ENCODE measurements at places on chromosomes 6 and 20.
A peak's percentile ranks its signal among the peaks of the same experiment; 100 is the strongest.

DNA sequence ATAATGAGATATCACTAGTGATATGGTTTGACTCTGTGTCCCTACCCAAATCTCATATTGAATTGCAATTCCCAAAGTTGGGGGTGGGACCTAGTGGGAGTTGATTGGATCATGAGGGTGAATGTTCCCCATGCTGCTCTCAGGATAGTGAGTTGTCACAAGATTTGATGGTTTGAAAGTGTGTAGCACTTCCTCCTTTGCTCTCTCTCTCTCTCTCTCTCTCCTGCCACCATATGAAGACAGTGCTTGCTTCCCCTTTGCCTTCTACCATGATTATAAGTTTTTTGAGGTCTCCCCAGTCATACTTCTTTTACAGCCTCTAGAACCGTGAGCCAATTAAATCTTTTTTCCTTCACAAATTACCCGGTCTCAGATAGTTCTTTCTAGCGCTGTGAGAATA, 1002.0 kb upstream of the ADGRB3 start:
- H3K36me3 ChIP-seq = no peaks in the 10 kb centered on the region
- no peak overlapping the region for H3K4me3 ChIP-seq
- H3K27ac ChIP-seq = no peak overlapping the region
- H3K4me1 ChIP-seq = no peaks in the 10 kb centered on the region
- DNase-seq = no peak

GRCh38 chr20:10771435-10772140, 97.8 kb upstream of the JAG1 start:
- no peaks in the 10 kb centered on the region for H3K36me3 ChIP-seq
- H3K27me3 ChIP-seq = peaks cover 30% of the 10 kb centered on the region
- DNase-seq = no peak
- H3K27ac ChIP-seq = no peak overlapping the region

DNA sequence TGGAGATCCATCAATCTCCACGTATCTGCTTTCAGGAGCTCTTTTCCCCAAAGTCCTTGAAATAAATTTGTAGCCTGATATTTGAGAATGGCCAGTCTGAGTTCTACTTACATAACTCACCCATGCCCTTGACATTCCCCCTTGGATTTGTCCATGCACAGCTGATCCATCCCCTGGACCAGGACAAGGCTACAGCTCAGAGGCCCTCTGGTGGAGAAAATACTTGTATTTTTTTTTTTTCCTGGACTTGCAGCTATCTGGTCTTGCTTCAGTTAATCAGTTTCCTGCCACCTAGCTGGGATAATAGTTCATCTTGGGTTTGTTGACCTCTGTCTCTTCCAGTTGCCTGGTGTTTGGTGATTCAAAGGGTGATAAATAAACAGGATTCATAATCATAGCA, 467.6 kb downstream of the DHX35 start:
- H3K4me3 ChIP-seq = no peak overlapping the region
- H3K4me1 ChIP-seq = no peaks in the 10 kb centered on the region
- DNase-seq = no peak
- H3K36me3 ChIP-seq = peaks cover 4% of the 10 kb centered on the region
- peaks cover 2% of the 10 kb centered on the region for H3K27me3 ChIP-seq

- H3K36me3 ChIP-seq = no peaks in the 10 kb centered on the region
- peaks cover 14% of the 10 kb centered on the region for H3K27me3 ChIP-seq
- no peak overlapping the region for H3K4me3 ChIP-seq
- peak; percentile 32 for DNase-seq
- H3K4me1 ChIP-seq = no peaks in the 10 kb centered on the region
- H3K27ac ChIP-seq = no peak overlapping the region
These were observed 214.8 kb upstream of the MMS22L start for GRCh38 chr6:97497713-97498331.

GRCh38 chr6:71056656-71057055, 99.8 kb upstream of the B3GAT2 start:
- H3K4me1 ChIP-seq = no peaks in the 10 kb centered on the region
- H3K27ac ChIP-seq = no peak overlapping the region
- peaks cover under 1% of the 10 kb centered on the region for H3K27me3 ChIP-seq
- no peak overlapping the region for H3K4me3 ChIP-seq
- no peaks in the 10 kb centered on the region for H3K36me3 ChIP-seq

- no peaks in the 10 kb centered on the region for H3K27me3 ChIP-seq
- no peak overlapping the region for H3K27ac ChIP-seq
- H3K36me3 ChIP-seq = no peaks in the 10 kb centered on the region
These were observed 487.7 kb upstream of the BTBD3 start for GRCh38 chr20:11429889-11430519.

- peaks cover 13% of the 10 kb centered on the region for H3K27me3 ChIP-seq
- H3K36me3 ChIP-seq = no peaks in the 10 kb centered on the region
- no peak for DNase-seq
- no peak overlapping the region for H3K27ac ChIP-seq
- H3K4me3 ChIP-seq = no peak overlapping the region
These were observed 338.1 kb downstream of the PREX1 start for GRCh38 chr20:48489656-48490055.

GRCh38 chr6:111552241-111552744, 53.4 kb downstream of the TRAF3IP2 start:
- peaks cover 10% of the 10 kb centered on the region for H3K4me1 ChIP-seq
- peaks cover 7% of the 10 kb centered on the region for H3K36me3 ChIP-seq
- no peak for DNase-seq
- no peak overlapping the region for H3K4me3 ChIP-seq
- H3K27ac ChIP-seq = no peak overlapping the region

DNA sequence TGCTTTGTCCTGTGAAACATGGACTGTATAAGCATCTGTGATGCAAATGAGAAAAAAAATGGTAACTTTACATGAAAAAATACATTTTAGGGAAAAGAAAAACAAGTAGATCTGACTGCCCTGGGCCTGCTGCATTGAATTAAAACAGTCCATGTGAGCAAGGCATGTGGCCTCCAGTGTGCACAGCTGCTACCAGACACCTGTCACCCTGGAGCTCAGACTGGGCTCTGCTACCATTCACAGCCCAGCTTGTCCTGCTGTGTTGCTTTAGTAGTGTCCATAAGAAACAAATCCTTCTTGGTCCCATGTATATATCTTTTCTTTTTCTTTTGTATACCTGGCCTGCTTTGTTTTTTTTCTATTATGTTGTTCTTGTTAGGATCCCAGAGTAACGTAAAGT, 315.9 kb downstream of the NKAIN2 start:
- H3K27ac ChIP-seq = no peak overlapping the region
- no peak for DNase-seq
- no peaks in the 10 kb centered on the region for H3K27me3 ChIP-seq
- no peaks in the 10 kb centered on the region for H3K36me3 ChIP-seq
- H3K4me3 ChIP-seq = no peak overlapping the region

- no peak overlapping the region for H3K27ac ChIP-seq
- no peaks in the 10 kb centered on the region for H3K4me1 ChIP-seq
- H3K27me3 ChIP-seq = no peaks in the 10 kb centered on the region
- DNase-seq = no peak
- no peak overlapping the region for H3K4me3 ChIP-seq
These were observed 352.1 kb upstream of the SOX4 start for GRCh38 chr6:21241231-21242130.

DNA sequence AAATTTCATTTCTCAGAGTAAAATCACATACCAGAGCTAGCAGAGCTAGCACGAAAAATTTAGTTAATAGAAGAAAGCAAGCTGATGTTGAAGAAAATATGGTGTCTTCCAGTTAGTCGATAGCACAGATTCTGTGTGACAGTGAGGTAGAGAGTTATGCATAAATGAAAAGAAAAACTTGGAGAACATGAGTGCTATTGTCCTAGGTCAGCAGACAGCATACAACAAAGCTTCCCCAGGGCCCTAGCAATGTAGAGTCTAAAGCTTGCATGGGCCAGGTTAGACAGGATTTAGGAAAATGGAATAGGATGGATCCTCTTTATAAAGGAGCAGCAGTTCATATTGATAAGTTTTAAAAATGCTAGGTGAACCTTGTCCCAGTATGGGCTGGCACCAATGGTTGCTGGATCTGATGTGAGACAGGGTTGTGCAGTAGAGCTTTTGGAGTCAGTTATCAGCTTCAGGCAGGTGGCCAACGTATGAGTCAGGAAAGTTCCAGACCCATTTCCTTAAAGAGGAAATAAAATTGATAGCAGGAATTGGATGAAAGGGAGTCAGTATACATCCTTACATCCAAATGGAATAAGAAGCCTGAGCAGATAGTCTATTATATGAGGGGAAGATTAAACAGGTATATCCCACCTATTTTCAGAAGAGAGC, 277.2 kb downstream of the FRK start:
- DNase-seq = no peak
- H3K4me3 ChIP-seq = no peak overlapping the region
- no peaks in the 10 kb centered on the region for H3K27me3 ChIP-seq
- H3K36me3 ChIP-seq = no peaks in the 10 kb centered on the region
- no peaks in the 10 kb centered on the region for H3K4me1 ChIP-seq
- H3K27ac ChIP-seq = no peak overlapping the region

DNA sequence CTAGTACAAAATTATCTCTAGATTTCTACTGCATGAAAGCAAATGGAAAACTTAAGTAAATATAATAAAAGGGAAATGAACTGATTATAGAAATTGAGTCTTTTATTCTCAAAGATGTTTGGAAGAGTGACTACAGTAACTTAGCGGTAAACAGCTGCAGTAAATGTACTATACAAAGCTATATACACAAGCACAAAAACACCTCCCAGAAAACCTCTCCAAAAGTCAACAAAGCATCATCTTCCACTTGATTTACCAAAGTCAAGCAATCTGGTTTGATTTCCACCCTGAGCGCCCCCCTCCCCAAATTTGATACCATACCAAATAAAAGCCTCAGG, 142.1 kb upstream of the SHLD1 start:
- H3K36me3 ChIP-seq = peaks cover 30% of the 10 kb centered on the region
- peak overlapping the region; percentile 64 for H3K27ac ChIP-seq

- no peaks in the 10 kb centered on the region for H3K27me3 ChIP-seq
- no peak overlapping the region for H3K4me3 ChIP-seq
- DNase-seq = no peak
- H3K36me3 ChIP-seq = peaks cover 12% of the 10 kb centered on the region
These were observed 69.6 kb downstream of the JAG1 start for GRCh38 chr20:10603971-10604864.

- H3K4me3 ChIP-seq = no peak overlapping the region
- H3K27ac ChIP-seq = no peak overlapping the region
- peaks cover 11% of the 10 kb centered on the region for H3K4me1 ChIP-seq
- peaks cover 3% of the 10 kb centered on the region for H3K36me3 ChIP-seq
- DNase-seq = no peak
These were observed 222.2 kb downstream of the BTBD9 start for GRCh38 chr6:38417521-38417920.

GRCh38 chr20:57774951-57775350, 65.1 kb upstream of the PMEPA1 start:
- no peak overlapping the region for H3K27ac ChIP-seq
- no peak overlapping the region for H3K4me3 ChIP-seq
- H3K4me1 ChIP-seq = no peaks in the 10 kb centered on the region
- DNase-seq = no peak

GRCh38 chr6:132259070-132259469, 142.2 kb downstream of the MOXD1 start:
- peak overlapping the region; percentile 9 for H3K27ac ChIP-seq
- H3K36me3 ChIP-seq = no peaks in the 10 kb centered on the region
- no peaks in the 10 kb centered on the region for H3K4me1 ChIP-seq
- peaks cover 12% of the 10 kb centered on the region for H3K27me3 ChIP-seq
- DNase-seq = no peak

- no peak overlapping the region for H3K4me3 ChIP-seq
- H3K4me1 ChIP-seq = peaks cover 5% of the 10 kb centered on the region
- no peaks in the 10 kb centered on the region for H3K36me3 ChIP-seq
- H3K27me3 ChIP-seq = peaks cover 5% of the 10 kb centered on the region
- DNase-seq = no peak
These were observed 394.0 kb downstream of the LAMA2 start for GRCh38 chr6:129276986-129277385.

DNA sequence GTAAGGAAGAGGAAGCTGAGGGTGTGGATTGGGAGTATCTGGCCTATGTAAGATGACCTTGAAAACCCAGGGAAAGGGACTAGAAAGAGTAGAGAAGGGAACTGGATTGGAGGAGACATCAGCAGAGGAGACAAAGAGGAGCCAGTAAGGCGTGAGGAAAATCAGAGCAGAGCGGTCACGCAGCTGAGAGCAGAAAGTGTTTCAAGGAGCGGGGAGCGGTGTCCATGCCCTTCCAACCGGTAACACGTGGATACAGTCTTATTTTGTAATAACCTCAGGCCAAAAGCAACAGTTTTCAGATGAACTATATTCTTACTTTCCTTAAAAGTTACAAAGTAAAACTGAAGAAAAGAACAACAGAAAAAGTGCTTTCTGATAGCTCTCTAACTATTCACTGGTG, 36.3 kb downstream of the L3MBTL3 start:
- no peak overlapping the region for H3K4me3 ChIP-seq
- H3K4me1 ChIP-seq = peaks cover 18% of the 10 kb centered on the region
- H3K27me3 ChIP-seq = no peaks in the 10 kb centered on the region
- DNase-seq = no peak
- H3K27ac ChIP-seq = no peak overlapping the region

DNA sequence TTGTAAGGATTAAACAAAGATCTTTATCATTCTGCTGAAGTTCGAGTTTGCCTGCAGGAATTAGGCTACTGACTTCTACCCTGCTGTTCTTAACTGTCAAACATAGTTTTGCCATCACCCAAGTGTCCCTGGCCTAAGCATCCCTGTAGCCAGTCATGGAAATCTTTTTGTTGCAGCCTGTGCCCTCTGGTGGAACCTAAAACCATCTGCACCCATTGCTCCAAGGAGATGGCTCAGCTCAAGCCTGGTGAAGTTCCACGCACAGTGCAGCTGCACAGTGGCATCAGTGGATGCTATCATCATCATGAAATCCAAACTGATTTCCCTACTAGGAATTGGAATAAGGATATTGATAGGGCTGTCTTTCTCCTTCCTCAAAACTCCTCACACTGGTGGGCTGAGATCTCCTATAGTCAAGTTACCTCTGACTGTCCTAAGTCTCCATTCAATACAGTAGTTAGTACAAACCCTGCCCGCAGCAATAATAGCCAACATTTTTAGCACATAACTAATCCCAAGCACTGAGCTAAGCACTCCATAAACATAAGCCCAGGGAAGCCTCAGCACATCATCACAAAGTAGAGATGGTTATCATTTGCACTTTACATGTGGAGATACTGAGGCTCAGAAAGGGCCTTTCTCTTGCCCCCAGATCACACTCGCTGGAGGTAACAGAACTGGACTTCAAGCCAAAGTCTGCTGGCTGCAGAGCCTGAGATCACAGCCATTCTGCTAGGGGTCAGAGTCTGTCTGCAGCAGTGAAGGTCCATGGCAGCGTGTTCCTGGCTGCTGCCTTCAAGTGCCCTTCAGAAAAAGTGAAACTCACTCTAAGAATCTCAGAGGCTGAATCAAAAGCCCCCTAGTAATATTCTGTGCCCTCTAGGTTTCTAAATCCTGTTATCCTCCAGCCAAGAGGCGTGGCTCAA, 77.2 kb upstream of the MC3R start:
- no peaks in the 10 kb centered on the region for H3K4me1 ChIP-seq
- DNase-seq = no peak
- no peaks in the 10 kb centered on the region for H3K27me3 ChIP-seq
- H3K27ac ChIP-seq = no peak overlapping the region
- no peak overlapping the region for H3K4me3 ChIP-seq
- no peaks in the 10 kb centered on the region for H3K36me3 ChIP-seq

GRCh38 chr6:21263531-21264287, 329.8 kb upstream of the SOX4 start:
- H3K27me3 ChIP-seq = no peaks in the 10 kb centered on the region
- no peak for DNase-seq
- no peak overlapping the region for H3K27ac ChIP-seq
- H3K4me1 ChIP-seq = no peaks in the 10 kb centered on the region

- H3K27me3 ChIP-seq = peaks cover 11% of the 10 kb centered on the region
- no peak overlapping the region for H3K4me3 ChIP-seq
These were observed 286.7 kb upstream of the CDYL start for GRCh38 chr6:4489538-4489937.

GRCh38 chr6:143157131-143157530, 96.4 kb downstream of the AIG1 start:
- no peaks in the 10 kb centered on the region for H3K4me1 ChIP-seq
- no peak for DNase-seq
- H3K27me3 ChIP-seq = no peaks in the 10 kb centered on the region
- peaks cover 4% of the 10 kb centered on the region for H3K36me3 ChIP-seq
